ENCODE measurements at places on chromosomes 5 and 9.

GRCh38 chr9:37437621-37438020 lies 15.1 kb downstream of the GRHPR start:
- no peak for DNase-seq

GRCh38 chr5:134091626-134092121 lies 22.8 kb upstream of the TCF7 start:
- no peak for DNase-seq

DNA sequence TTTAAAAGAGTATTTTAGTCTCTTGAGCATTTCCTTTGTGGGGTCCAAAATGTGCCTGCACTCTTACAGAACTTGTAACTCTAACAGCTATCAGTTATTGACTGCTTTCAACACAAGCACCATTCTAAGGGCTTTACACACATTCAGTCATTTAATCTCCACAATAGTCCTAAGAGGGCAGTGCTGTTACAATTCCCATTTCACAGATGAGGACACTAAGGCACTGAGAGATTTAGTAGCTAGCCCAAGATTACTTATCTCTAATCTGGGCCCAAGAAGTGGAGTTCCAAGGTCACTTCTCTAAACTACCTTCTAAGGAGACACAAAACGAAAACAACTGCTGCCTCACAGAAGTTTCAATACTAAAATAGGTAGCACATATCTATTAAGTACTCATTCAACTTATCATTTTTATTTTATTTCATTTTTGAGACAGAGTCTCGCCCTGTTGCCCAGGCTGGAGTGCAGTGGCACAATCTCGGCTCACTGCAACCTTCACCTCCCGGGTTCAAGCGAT lies 275.2 kb downstream of the CWC27 start:
- no peak for DNase-seq

GRCh38 chr5:372556-372995 lies 51.1 kb downstream of the AHRR start:
- DNase-seq, result no peak

- no peak for DNase-seq
Observed at GRCh38 chr5:60698336-60698735, 1.6 kb downstream of the DEPDC1B start.
